ENCODE measurements at places on chromosomes 5 and 9.

DNA sequence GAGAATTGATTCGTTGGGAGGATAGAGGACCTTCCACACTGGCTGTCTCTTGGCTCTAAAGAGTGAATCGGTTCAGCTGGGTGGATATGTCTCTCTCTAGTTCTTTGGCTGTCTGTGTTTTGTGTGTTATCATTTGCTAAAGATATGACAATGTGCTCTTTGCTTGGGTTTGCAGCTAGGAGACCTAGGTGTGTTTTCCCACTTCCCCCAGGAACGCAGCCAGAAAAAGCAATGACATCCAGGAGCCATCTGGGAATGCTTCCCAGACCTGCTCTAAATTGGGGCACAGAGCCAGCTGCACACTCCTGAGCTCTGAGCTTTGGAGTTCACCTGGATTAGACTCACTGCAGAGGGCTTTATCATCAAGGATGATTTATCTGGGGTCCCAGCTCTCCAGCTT is 12.8 kb upstream of the PDZD2 start:
- no peak for DNase-seq

DNA sequence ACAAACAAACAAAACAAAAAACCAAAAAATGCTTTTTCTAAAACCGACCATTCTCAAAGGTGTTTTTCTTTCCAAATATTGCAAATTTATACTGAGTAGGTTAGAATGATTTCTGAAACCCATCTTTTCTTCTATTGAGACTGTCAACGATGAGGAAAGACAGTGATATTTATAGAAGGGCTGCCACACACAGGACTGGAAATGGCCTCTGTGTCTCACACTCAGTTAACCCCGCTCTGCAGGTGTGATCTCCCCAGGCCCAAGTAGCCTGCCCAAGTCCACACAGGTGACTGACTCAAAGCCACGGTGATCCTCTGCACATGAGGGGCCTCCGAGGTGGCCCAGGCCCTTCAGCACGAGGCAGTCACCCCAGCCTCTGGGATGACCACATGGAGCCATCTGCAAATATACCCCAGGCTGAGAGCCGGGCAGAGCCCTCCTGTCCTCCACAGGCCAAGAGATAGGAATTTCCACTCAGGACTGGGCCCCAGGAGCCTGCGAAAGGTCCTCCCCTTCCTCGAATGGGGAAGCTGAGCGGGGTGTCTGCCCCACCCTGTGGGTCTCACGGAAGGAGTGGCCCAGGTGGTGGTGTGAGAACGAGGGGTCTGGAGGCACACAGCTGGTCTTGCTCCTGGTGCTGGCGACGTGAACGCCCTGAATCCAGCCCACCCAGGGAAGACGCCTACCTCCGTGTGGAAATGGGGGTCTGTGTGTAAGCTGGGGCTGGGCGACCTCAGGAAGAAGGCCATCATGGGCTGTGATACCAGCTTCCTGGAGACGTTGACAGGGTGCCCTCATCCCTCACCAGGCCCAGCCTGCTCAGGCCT is 53.0 kb upstream of the PHYKPL start:
- no peak for DNase-seq

DNA sequence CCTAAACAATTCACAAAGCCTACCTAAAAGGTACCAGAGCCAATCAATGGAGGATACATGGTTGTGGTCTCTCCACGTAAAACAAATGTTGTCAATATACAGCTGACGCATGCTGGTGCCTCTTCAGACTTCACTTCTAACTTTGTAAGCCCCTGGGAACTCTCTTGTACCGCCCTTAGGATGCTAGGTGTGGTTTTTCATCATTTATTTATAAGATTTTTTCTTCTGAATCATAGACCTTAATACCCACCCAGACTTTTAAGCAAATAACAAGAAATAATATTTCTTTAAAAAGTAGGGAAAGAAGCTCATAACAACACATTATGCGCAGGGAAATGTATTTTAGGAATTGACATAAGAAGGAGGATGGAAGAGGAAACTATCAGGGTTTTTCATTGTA is 33.0 kb downstream of the SSBP2 start:
- DNase-seq, result no peak

DNA sequence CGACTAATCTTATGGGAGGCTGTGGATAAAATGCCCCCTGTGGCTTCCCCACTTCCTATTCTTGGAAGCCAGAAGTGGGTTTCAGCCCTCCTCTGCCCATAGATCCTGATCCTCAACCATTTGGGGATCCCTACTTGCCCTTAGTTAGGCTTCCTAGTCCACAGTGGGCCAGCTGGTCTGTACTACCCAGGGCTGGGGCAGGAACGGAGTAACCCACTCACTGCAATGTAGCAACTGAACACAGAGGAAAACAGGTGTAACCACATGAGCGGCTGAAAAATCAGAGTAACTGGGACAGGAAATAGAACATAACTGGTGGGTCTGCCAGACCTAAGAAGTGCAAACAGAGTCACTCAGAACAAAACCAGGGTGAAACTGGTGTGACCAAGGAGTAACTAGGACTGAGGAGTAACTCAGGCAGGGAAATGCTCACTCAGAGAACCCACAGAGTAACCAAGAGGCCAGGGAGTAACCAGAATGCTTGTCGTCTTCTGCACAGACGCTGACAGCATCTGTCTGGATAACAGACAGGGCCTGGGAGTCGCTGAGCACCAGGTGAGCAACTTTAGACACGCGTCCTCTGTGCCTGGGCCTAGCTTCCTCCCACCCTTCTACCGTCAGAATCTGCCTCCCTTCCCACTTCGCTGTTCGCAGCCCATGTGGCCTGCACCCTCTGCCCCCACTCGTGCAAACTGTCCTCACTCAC is 1.0 kb downstream of the AQP3 start:
- no peak for DNase-seq

DNA sequence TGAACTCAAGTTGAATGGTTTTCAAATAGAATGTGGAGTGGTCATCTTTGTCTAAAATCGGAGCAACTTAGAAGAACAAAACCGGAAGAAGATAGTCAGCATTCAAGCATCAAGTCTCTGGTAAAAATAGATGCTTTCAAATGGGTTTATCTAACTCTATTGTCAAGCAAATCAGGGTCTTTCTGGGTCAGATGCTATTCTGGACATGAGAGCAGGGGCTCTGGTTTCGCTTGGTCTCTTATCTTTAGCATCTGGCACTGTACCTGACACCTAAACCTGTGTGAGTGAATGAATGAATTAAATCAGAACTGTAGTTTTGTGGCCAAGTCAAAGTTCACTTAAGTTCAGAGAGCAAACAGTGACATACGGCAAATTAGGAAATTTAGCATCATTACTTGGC is 173.5 kb downstream of the SLIT3 start:
- no peak for DNase-seq

DNA sequence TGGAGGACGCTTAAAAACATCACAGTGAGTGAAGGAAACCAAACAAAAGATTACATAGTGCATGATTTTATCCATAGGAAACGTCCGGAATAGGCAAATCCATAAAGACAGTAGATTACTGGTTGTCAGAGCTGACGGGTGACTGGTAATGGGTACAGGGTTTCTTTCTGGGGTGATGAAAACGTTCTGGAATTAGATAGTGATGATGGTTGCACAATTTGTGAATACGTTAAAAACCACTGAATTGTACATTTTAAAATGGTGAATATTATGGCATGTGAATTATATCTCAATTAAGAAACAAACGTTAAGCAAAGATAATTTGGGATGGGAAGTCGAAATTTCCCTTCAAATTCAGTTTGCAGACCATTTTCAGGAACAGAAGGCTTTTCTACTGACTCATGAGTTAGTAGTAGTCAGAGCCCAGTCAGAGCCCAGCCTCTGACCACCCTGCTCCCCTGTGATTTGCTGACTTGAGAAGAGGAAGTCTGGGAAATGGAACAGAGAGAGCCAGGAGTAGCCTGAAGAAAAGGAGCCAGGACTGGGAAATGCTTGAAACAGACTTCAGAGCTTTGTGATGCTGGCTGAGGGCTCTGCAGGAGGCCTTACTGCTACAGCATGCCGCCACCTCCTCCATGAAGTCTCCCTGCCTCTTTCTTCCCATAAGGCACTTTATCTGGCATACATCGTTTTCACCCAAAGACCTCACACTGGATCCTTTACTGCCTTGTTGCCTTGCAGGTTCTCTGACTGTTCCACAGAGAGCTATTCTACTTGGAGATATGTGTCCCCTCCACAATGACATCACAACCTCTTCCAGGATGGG is 46.4 kb upstream of the CTNNA1 start:
- no peak for DNase-seq

GRCh38 chr5:52607227-52607824 is 180.4 kb upstream of the ITGA1 start:
- no peak for DNase-seq

DNA sequence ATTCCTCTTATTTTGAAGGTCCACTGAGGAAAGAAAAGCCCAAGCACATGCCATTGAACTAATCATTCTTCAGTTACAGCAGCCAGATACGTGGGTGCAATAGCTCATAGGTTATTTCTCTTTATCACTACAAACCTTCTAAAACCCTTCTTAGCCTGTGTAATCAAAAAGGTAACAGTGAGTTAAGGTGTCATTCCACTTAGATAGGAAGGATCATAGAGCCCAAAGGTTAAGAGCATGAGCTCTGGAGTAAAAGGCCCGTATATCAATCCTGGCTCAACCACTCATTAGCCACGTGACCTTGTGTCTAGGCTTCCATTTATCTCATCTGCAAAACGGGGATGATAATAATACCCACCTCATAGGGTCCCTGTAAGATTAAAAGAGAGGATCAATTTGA is 2.7 kb downstream of the GPX8 start:
- no peak for DNase-seq

- no peak for DNase-seq
These were observed 4.4 kb upstream of the SHISAL2B start for GRCh38 chr5:64685866-64686265.

GRCh38 chr5:124719113-124719967 is 27.1 kb downstream of the ZNF608 start:
- no peak for DNase-seq

DNA sequence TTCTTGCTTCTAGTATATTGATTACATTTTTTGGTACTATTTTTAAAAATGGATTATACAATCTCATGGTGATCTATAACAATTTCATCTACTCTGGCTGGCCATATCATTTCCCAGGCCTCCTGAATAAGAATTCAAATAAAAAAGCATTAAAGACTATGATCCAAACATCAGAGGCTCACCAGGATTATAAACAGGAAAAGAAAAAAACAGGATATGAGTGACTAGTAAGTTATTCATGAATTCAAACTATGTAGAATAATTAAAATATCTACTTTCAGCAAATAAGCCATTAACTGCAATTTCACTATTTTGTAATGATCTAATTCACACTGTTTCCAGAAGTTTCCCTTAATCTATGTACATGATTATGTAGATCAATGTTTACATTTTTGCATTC is 293.1 kb upstream of the CDH6 start:
- no peak for DNase-seq

DNA sequence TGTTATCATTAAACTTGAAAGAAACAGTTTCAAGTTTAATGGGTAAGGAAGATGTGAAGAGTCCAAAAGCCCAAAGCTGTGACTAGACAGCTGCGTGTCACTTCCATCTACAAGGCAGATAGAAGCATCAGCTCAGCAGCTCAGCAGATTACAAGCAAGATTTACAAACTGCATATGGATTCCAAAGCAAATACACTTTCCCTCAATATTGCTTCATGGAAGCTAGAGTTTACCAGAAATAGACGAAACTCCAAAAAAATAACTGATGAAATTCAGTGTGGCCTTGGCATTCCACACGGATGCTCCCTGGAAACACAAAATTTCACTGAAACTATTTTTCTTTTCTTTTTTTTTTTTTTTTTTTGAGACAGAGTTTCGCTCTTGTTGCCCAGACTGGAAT is 17.9 kb downstream of the MYO10 start:
- no peak for DNase-seq

DNA sequence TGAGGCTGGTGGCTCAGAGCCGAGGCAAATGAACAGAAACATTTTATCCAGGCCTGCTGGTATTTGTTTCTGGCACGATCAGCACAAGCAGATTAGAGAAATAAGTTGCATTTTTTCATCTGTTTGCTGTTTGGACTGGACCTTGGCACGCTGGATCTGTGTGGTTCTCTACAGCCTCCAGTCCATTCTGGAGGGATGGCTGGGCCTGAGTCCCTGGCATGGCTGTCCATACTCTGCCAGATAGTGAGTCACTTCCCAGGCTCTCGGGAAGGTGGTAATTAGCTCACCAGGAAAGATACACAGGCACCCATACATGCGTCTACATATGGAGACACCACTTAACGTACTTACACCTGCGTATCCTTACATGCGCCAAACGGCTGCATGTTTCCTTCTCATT is 78.6 kb downstream of the SPRY4 start:
- DNase-seq, result no peak

DNA sequence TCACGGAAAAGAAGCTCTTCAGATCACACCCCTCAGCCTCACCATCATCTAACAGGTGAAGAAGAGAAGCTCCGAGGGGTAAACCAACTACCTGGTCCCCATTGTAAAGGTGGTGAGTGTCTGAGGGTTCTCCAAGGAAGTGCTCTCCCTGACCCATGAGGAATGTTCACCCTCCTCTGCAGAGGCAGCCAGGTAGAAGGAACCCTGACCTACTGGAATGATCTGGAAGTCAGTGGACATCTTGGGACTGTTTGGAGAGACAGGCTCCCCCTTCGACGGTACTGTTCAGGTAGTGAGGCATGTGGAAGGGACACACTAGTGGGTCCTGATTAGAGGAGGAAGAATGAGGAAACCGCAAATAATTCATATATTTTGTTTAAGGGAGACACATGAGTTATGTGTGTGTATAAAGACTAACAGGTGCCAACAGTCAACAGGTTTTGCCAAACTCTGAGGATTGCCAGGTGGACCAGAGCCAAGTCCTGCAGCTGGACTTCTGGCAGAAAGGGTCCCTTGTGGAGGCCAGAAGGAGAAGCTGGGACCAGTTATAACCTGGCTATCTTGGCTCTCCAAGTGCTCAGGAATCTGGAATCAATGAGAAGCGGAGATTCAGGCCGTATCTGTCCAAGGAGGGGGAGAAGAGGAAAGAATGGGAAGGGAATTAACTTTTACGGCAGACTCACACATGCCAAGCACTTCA is 3.0 kb upstream of the ZBTB34 start:
- DNase-seq, result no peak

- DNase-seq, result no peak
These were observed 4.8 kb upstream of the SEC16A start for GRCh38 chr9:136487672-136488071.

- no peak for DNase-seq
These were observed 54.4 kb upstream of the AFAP1L1 start for GRCh38 chr5:149217096-149217802.

GRCh38 chr9:95224376-95225019 is 93.0 kb downstream of the FANCC start:
- DNase-seq, result no peak

DNA sequence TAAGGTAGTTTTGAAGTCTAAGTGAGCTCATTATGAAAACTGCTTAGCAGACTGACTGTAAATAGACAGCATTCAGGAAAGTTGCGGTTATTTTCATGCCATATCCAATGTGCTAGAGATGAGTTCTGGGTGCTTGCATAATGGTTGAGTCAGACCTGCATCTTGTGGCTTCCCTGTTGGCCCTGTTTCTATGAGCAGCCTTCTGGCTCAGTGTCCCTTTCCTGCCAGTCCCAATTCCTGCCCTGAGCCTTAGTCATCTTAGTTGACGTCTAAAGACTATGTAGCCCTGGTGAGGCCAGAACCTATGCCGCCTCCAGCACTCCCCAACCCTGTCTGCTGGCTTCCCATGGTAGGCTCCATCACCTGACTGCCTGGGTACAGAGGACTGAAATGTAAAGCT is 76.3 kb upstream of the TNFSF8 start:
- no peak for DNase-seq
